ENCODE measurements at places on chromosomes 12 and 14.

DNA sequence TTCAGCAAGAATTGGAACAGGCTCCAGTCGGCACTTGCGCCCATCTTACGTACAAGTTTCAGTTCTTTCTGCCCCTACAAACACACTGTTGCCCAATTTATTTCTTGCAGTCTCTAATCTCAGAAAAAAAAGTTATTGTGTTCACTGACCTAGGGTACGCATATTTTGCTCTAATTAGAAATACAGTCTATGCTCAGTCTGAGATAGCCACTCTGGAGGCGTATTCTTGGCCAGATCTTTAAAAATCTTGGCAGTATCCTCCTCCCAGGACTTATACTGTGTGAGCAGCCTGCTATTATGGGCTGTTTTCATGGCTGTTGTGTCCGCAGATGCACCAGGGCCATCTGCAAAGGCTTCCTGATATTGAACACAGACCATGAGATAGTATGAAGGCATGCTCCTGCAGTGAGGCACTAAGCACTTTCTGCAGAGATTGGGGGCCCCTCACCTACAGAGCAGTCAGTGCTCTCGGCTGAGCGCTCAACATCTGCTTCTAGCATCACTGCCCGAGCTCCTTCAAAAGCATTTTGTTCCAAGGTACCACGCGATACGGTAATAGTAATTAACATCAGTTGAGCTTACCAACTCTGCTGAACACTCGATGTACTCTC lies 57.9 kb downstream of the PPM1H start:
- no peak for DNase-seq

GRCh38 chr14:106651016-106651415 lies 1124.6 kb downstream of the TMEM121 start:
- DNase-seq = no peak

GRCh38 chr12:130480887-130481286 lies 143.2 kb downstream of the PIWIL1 start:
- DNase-seq = no peak

DNA sequence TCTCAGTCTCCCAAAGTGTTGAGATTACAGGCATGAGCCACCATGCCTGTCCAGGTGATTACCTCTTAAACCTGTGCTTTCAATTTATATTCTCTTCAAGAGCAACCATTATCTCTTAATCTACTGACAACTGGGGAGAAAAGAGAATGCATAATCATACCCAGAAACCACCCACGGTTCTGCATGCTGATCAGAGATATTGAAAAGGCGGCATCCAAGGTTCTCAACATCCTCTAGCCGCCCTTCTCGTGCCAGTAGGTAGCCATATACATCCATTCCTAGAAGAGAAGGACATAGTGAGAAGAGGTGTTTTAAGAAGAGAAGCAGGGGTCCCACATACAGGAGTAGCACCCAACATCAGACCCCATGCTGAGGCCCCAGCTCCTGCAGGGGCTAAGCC lies 20.8 kb downstream of the ANAPC7 start:
- DNase-seq = no peak

- no peak for DNase-seq
Measured at GRCh38 chr12:12305568-12306300, 38.9 kb upstream of the LRP6 start.

- DNase-seq = no peak
Measured at GRCh38 chr12:115438314-115438713, 754.3 kb upstream of the TBX3 start.

DNA sequence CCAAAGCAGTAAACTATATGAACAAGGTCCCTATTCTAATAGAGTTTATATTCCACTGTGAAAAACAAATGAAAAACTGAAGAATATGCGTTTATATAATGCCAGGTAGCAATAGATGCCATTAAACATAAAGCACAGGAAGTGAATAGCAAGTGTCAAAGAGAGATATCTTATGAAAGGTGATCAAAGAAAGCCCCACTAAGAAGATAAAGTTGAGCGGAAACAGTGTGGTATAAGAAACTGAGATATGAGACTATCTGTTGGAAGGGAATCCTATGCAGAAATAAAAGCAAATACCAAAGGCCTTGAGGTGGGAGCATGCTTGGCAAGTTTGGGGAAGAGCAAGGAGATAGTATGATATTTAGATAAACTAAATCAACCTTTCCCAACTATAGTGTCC lies 123.1 kb upstream of the FAR2 start:
- no peak for DNase-seq

GRCh38 chr14:104985675-104986486 lies at the start of gene CLBA1:
Gene CLBA1 (plus strand): TSS chr14:104985788. CDS start chr14:104986432, 644 bp downstream.
- DNase-seq = peak; percentile 95

DNA sequence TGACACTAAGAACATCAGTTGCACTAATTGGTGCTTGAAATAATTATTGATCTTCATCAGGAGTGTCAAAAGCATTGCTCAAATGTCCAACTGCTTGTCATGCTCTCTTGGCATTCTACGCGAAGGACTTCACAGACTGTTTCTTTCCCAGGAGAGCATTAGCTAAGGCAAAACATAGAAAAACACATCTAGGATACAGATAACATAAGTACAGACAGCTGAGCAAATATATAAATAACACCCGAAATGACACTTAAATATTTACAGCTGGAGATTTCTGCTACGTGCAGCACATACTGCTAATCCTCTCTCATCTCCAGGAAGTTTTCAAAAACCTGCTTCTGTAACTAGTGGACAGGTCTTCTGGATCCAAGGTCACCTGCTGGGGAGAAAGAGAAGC lies 120.0 kb upstream of the PRMT8 start:
- DNase-seq = no peak

DNA sequence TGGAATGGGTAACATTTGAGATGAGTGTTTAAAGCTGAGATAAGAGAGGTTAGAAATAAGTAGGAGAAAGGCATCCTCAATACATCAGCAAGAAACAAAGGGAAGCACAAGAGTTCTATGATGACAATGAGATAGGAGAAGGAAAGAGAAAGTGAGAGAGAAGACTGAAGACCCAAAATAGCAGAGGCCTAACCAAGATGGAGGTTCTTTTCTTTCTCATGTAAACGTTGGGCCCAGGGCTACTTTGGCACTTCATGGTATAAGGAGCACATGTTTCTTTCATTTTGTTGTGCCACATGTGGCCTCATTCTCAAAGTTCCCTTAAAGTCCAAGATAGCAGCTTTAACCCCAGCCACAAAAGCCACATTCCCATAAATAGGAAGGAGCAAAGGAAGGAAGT lies 120.5 kb upstream of the RMST start:
- no peak for DNase-seq

- no peak for DNase-seq
Measured at GRCh38 chr12:22350886-22351285, 16.4 kb upstream of the ST8SIA1 start.

GRCh38 chr14:82045339-82045738 lies 511.7 kb upstream of the SEL1L start:
- no peak for DNase-seq

GRCh38 chr12:72330784-72331183 lies 58.6 kb downstream of the TRHDE start:
- DNase-seq = no peak

DNA sequence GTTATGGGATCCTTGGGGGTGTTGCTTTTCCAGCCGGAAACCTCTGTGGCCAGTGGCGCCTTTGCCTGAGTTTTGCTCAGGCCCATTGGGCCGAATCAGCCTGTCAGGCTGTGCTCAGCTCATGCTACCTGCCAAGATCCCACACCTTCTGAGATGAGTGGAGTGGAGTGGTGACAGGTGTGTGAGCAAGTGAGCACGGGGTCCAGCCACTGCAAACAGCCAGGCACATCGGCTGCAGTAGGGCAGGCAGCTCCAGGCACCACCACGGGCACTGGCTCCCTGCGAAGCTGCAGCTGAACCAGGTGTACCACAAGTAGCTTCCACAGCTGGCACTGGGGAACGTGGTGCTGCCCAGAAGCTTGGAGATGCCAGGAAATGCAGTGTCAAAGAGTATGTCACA lies 21.1 kb upstream of the WDR89 start:
- DNase-seq = no peak

DNA sequence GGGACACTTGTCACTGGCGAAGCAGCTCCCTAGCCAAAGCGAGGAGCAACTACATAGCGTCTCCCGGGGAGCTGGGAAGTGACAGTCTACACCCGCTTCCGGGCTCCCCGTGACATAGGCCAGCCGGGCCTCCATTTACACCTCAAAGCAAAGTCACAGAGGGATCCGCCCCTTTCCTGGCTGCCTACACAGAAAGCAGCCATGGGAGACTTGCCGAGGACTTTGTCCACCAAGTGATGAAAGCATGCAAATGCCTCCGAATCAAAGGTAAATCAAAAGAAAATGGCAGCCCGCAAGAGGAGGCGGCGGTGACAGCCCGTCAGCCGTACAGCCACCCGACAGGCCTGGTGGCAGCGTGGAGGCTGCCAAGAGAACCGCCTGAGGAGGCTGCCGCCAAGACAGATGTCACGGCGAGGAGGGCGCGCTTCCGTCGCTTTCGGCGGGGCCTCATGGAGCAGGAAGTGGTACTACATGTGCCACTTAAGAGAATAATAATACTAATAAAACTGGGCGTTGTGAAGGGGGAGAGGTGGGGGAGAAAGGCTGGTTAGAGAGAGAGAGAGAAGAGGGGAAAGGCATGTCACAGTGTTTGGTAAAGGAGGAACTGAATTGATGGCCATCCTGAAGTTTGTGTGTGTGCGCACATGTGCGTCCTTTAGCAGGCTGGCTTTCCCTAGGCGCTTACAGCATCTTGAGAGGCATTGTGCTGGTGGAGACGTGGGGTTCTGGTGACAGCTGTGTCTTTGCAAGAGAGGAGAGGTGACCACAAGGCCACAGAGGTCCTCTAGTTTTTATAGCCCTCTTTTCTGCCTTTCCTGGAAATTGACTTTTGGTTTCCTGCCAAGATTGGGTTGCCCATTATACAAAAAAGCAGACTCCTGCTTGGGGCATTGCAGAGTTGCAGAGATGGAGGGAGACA lies 661.7 kb downstream of the VRK1 start:
- DNase-seq = peak; percentile 61

- no peak for DNase-seq
Measured at GRCh38 chr14:68408680-68409079, 384.2 kb downstream of the ZFP36L1 start.

- no peak for DNase-seq
Measured at GRCh38 chr14:97013878-97014277, 216.7 kb downstream of the VRK1 start.

DNA sequence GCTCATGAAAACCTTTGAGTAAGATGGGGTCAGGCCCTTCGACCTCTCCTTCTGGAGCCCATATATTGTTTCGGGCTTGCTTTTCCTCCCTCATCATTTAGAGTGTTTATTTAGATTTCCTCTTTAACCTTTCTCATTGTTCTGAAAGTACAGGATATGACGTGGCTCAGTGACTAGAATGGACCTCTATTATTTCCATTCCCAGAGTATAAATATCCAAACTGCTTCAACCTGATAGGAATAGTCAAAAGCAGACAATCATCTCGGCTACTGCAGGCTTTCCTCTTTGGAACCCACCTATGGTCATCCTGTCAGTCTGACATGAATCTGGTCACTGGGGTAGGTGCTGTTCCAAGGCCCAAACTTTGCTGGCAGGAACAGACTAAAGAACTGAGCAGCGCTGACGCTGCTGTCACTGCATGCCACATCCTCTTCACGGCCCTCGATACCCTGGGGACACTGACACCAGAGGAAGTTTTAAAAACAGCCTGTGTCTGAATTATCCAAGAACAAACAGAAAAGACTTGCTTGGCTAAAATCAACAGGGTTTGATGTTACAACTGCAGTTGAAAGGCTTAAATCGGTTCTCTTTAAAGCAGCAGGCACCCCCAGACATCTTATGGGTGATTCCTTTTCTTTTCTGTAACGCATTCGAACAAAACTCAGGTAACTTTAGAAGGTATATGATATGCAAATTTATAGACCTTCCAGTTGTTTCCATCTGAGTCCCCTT lies 5.0 kb upstream of the DDX47 start:
- peak; percentile 29 for DNase-seq

- no peak for DNase-seq
Measured at GRCh38 chr14:74962046-74962445, 6.6 kb upstream of the PGF start.

DNA sequence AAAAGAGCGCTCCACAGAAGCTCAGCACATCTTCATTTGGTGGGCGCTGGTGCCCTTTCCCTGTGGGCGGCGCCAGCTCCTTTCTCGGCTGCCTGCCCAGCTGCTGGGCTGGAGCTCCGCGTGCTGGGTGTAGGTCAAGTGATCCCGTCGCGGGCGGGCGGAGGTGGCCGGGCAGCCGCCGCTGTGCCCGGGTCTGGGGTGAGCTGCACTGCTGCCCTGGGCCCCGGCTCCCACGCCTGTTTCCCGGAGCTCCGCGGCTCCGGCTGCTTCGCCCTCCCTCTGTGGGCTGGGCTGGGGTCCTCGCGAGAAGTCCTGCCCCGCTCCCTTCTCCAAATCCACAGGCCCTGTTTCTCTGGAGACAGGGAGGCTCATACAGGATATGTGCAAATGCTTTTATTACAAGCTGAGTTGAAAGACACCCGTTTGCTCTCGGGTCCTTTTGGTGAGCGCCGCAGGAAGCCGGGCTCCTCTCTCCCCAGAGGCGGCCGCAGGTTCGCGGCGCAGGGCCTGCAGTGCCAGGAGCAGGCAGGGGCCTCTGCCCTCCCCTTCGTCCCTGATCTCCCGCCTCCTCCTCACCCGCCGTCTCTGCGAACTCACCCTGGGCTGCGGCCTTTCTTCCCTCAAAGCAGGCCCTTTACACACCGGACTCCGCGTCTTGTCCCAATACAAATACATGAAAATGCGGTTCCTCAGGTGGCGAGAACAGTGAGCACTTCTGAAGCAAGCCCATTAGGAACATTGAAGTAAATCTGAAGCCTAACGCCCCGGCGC lies 67.8 kb upstream of the CAPRIN2 start:
- peak; percentile 36 for DNase-seq

GRCh38 chr12:54958048-54958658 lies 26.4 kb downstream of the TESPA1 start:
- DNase-seq = peak; percentile 40

DNA sequence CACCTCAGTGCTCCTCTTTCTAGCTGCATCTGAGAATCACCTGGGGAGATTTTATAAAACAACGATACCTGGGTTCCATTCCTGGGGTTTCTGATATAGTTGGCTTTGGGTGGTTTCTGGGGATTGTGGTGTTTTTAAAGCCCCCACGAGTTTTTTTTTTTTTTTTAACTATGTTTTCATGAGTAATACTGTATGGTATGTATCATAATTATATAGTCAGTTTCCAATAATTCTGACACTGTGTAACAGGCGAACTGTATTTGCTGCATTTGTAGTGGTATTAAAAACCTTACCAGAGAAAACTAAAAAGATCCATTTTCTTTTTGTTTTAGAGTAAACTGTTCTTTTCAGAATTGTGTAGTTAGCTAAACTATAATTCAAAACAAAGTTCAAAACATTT lies 84.9 kb downstream of the SRGAP1 start:
- no peak for DNase-seq
